ENCODE measurements at places on chromosomes 12 and 14.

DNA sequence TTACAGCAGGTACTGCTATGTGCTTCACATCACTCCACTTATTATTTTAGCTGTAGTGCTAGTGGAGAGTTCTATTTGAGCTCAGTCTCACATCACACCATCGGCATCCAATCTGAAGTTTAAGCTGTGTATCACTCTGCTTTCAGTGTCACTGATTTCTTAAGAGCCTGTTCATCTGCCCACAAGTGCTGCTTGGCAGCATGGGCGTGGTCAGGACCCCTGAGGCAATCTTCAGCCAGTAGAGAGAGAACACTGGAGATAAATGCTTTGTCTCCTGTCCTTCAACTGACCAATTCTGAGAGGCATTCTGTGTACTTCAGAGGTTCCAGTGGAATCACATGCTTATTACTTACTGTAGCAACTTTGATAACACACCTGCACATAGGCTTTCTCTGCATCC is 728.8 kb downstream of the RPS29 start:
- no peak for DNase-seq

- no peak for DNase-seq
Measured at GRCh38 chr12:73632661-73633060, 905.0 kb upstream of the ATXN7L3B start.

DNA sequence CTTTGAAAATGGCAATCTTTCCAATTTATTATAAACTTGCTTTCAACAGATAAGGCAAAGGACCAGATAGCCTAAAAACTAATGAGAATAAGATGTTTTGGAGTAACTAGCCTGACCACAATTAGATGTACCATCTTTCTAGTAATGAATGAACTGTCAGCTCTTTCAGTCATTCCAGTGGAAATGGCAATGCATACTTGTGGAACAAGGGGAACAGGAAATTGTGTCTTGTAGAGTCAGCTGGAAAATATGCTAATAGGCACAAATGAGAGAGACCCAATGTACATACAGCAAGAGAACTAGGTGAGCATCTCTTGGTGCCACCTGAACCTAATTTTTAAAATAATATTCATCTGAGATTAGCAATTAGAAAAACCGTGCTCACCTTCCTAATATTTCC is 76.1 kb upstream of the GPHB5 start:
- DNase-seq = no peak

DNA sequence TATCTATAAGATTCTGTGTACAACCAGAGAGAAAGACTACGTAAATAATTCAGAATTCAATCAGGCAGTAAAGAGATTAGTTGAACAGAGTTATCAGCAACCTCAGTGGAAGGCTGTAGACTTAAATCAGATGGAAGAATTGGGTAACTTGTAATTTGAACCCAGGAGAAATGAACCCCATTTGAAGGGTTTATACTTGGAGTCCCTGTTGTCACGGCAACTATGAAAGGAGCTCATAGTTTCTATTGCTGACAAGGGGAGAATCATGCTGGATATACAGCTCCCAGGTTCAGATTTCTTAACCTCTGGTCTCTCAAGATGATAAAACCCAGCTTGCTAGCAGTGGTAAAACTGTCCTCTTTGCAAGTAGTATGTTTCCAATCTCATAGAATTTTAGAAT is 54.4 kb upstream of the BMP4 start:
- no peak for DNase-seq

GRCh38 chr12:30415777-30416176 is 279.9 kb downstream of the IPO8 start:
- DNase-seq = no peak
